HuH-7.5 (cell line): ENCODE measurements at places on chromosomes 11 and 22.

DNA sequence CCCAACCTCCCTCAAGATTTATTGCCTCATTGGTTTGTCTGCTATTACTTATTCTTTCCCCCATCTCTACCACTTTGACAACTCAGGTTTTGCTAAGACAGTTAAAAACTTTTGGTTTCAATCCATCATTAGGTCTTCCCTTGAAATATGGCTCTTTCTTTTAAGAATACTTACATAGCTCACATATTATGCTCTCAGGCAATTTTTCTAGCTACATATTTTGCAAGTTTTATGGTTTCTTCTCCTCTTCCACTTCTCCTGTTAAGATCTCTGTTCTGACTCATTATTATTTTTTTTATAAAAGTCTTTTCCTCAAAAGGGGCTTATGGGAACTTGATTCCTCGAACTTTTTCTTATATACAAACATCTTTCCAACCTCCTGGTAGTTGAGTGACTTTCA is 192.4 kb upstream of the MPPED2 start:
- no peak for DNase-seq

DNA sequence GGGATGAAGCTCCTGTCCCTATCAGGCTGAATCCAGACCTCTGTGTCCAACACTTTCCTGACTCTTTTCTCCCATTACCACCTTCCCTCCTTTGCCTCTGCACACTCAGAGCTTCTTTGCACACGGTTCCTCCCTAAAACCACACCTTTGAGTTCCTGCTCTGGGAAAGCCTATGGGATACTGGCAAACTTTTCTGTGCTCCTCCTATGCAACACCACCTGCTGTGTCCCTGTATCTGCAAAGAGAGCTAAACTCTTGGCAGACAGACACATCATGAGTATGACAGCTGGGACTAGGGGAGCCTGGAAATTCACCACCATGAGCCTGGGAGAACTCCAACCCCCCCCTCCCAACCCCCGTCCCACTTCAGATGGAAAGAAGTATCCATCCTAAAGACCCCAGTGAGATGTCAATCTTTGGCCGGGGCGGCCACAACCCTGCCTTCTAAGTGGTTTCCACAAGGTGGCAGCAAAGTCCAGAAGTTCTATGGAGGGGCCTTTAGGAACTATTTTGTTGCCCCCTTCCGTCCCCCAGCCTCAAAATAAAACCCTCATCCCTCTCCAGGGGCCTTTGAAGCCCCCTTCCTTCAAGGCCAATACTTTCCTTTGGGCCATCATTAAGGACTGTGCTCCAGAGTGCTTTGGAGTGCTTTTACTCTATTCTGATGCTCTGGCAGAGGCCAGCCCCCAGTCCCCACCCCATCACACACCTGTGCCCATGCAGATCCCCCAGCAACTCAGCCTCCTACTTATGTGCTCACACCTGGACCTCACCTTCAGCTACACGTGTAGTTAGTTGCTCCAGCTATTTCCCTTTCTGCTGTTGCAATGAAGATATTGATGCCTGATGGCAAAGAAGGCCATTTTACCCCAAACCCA is 19.4 kb downstream of the HTR3A start:
- DNase-seq = peak; percentile 28

GRCh38 chr11:86228269-86229038 is 16.1 kb upstream of the EED start:
- no peak for DNase-seq

DNA sequence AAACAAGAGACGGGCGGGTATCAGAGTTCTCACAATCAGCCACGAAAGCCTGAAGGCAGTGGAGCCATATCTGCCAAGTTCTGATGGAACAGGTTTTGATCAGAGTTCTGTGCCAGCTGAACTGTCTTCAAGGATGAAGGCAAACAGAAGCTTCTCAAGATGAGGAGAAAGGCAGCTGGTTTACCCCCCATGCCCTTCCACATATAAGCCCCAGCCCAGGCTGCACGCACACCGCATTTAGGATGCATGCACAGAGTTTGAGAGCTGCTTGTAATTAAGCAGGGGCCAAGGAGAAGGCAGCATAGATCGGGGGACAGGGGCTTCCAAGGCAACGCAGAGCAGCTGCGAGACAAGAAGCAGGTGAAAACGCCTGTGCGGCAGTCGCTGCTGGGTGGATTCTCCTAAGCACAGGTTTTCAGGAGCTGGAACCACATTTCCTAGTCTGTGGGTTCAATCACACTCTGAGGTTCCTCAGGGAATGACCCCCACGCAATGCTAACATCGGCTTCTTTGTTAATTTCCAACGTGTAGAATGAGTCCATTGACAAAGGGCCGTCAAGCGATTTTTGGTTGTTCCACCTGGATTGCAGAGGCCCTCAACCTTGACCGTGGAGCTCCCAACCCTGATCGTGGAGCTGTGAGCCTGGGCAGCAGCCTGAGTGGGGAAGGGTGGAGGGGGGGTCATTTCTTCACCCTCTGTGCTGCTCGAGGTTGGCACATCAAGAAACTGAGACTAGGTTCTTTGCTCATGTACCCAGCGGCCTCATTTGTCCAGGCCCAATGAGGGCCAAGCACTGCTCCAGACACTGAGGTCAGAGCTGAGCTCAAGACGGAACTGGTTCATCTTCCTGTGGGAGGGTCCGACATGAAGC is 81.7 kb upstream of the SHISAL1 start:
- no peak for DNase-seq

- DNase-seq = no peak
These were observed 1679.3 kb downstream of the LRRC4C start for GRCh38 chr11:39780131-39780530.

- DNase-seq = no peak
These were observed 48.0 kb upstream of the CADM1 start for GRCh38 chr11:115552151-115552772.

DNA sequence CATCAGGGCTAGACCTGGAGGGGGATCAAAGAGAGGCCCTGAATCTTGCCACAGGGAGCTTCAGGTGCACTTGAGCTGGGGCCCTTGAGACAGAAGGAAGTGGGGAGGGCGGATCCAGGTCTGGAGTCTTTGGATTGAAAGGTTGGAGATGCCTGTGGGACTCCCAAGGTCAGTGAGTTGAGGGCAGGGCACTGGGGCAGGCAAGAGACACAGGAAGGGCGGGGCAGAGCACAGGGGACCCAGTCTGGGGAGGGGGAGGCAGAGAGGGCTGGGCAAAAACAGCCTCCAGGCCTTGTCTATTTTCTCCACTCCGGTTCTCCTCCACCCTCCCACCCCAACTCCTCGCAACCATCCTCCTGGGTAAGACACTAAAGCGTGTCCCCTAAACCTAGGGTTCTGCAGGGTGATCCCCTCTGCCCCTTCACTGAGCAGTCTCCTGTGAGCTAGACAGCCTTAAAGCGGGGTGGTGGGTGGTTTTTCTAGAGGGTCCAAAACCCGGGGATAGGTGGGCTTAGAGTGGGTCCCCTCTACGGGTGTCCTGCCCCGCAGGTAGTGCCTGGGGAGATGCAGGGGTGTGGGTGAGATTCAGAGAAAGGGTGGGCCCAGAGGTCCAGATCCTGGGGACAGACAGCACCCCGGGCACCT is 38.6 kb upstream of the CELSR1 start:
- no peak for DNase-seq

GRCh38 chr11:124069429-124070401 is 28.6 kb upstream of the OR10G7 start:
- no peak for DNase-seq
